ENCODE measurements at places on chromosomes 5 and 9.

DNA sequence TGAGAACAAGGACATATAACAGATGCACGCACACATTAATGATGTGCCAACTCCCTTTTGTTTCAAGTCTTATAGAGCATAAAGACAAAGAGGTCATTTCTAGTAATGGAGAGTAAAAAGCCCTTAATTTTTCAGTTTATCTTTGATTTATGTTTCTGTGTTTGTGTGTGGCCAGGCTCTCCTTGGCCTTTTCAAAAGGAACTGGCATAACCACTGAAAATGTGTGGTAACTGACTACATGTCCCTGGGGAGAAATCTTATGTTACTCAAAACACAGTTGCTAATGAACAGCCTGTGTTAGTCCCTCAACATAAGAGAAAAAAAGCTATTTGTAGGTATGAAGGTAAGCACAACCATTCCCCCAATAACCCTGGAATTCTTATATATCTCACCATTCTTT, 47.6 kb upstream of the SHOC1 start:
- no peak for DNase-seq

- no peak for DNase-seq
These were observed 16.1 kb upstream of the LNPEP start for GRCh38 chr5:96919754-96920197.

DNA sequence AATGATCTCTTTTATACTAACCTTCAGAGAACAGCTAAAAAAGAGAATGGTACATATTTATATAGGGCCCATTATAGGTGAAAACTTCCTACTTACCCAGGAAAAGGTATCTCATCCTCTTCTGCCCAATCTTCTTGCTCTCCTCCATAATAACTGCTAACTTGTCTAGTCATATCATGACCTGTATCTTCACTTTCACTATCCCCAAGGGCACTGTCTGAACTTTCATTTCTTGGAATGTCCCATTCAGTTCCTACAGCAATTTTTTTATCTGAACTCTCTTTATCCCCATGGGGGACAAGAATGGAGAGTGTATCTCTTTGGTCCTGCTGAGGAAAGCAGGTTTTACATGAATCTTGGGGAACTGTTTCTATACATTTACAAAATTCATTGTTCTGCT, 36.4 kb upstream of the RAPGEF6 start:
- no peak for DNase-seq

DNA sequence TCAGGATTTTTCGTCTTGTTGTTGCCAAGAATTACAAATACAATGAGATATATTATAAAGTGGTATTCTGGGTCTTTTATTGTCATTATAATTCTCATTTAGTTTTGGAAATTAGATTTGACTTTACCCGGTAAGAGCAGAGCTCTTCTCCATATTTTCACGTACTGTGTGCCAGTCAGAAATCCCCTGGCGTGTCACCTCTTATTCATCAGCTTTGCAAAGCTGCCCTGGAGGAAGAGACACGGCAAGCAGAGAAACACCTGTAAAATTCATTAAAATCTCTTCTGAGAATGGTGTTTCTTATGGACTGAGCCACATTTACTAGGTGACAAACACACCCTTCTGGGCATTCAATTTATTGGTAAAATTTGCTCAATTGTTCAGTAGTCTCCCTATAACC, 440.4 kb downstream of the HINT1 start:
- no peak for DNase-seq

Measured in DMS 273 treated with DMSO at 0.1 percent for 48 hours (cell line).